Activated CD4-positive, CD25-positive, alpha-beta regulatory T cell (primary cell): ENCODE measurements at places on chromosomes 6 and 20.

DNA sequence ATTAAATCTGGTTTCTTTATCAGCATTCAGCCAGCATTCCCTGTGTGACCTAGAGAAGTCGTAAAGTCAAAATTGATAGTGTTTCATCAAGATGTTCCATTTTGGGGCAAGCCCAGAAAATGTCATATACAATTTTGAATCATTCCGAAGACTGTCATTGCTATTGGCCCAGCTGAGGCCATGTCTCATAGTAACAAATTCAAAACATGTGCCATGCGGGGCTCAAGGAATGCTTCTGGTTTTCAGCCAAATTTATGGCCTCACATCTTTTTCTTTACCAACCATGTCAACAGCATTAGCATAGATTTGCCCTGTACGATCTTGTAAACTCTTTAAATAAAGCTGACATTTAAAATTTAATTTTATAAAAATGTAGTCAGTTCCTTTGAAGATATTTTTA lies 314.7 kb downstream of the PAX1 start:
- DNase-seq: no peak

DNA sequence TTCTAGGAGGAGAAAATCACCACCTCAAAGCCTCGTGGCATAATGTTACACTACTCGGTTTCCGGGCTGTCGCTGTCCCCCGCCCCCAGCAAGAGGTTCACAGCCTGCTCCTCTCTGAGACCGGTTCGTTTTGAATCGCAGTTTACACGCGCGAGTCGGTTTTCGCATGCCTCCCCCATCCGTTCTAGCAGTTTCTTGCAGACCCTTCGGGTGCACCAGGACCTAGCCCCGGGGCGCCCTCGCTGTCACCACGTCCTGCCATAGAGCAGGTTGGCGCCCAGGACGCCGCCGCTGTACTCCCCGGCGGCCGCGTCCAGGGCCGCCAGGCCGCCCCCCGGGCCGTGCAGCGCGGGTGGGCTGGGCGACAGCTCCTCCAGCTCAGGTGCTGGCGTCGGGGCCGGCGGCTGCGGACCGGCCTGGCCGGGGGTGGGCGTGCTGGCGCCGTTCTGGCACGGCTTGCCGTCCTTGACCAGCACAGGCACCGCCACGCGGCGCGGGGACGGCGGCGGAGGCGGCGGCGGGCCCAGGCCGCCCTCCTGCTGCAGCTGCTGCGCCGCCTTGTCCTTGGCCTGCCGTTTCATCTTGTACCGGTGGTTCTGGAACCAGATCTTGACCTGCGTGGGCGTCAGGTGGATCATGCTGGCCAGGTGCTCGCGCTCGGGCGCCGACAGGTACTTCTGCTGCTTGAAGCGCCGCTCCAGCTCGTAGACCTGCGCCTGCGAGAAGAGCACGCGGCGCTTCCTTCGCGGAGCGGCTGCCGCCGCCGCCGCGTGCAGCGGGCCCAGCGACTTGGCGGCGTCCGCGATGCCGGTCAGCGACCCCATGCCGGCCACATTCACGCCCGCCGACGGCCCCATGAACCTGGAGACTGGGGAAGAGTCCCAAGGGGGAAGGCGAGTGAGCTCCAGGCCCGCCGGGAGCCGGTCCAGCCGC lies 1.4 kb downstream of the NKX2-4 start:
- DNase-seq: no peak

GRCh38 chr6:143656026-143656425 lies 21.7 kb upstream of the PHACTR2 start:
- DNase-seq: no peak

DNA sequence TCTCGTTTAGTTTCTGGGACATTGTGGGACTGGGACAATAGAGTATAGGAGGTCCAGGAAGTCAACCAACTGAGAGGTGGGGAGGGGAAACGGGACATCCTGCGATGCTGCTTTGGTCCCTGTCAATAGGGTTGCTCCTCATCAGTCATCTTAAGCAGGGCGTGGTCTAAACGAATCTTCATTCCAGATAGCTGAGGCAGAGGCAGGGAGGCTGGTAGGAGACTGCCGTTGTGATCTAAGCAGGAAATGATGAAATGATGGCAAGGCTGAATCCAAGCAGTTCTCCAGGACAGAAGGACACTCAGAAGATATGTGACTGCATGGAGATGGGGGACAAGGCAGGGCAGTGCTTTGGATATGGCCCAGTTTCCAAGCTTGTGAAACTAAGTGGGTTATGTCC lies 953.4 kb downstream of the KIF16B start:
- DNase-seq: no peak

DNA sequence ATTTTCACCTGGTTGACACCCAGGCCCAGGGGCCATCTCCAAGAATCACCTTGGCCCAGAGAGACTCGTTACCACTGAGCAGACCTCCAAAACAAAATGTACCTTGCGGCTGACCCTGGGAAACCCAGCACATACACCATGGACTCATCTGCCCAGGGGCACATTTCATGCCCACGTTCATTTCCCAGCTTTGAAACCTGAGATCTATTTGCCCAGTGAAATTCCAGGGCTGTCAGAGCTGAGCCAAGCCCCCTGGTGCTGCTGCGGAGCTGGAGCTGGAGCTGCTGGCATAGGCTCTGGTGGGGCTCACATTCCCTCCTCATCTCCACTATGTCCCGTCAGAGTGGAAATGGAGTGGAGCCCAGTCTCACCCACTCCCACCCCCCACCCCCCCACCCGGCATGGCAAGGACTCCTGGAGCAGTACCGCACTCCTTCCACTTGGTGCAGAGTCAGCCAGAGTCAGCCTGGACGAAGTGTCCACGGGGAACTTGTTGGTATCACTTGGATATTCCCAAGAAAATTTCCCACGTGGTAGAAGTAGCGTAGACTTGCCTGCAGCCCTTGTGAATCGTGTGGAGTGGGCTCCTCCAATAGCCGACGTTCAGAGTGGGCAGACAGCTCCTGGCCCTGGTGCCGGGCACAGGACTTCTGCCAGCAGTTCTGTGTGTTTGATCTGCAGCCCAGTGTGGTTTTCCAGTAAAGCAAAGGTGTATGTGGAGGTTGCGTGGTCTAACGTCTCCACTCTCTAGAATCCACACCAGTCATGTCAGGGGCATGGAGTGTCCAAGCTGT lies 18.1 kb upstream of the OSER1 start:
- DNase-seq: no peak

- no peak for DNase-seq
These were observed 98.4 kb upstream of the DUSP22 start for GRCh38 chr6:193773-194310.

DNA sequence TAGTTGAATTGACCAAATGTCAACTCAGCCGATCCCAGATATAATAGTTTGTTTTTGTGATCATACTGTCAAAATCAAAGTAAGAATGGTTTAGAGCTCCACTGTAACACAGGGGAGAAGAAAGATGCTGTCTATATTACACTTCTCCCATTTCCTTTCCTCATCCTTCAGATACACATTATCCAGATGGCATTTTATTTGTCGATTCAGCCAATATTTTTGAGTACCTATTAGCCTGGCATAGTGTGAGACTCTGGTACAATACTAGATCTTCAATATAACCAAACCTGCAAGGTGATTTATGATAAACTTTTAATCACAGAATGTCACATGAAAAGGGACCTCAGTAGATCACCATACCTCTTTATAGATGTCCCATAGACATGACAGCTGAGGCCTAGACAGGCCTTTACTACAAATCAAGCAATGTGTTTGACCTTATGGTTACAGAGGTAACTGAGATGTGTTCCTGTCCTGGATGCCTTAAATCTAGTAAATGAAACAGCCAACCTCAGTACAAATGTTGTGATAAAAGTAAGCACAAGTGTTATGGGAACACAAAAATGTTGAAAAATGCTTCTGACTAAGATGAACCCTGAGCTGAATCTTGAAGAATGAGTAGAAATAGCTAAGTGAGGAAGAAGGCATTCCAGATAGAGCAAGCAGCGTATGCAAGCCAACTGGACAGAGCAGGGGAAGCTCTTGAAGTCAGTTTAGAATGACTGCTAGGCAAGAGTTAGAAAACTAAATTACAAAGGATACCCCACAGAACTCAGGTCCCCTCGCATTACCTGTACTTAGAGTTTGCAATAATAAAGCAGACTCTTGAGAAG lies 1.9 kb downstream of the FBXO9 start:
- no peak for DNase-seq

DNA sequence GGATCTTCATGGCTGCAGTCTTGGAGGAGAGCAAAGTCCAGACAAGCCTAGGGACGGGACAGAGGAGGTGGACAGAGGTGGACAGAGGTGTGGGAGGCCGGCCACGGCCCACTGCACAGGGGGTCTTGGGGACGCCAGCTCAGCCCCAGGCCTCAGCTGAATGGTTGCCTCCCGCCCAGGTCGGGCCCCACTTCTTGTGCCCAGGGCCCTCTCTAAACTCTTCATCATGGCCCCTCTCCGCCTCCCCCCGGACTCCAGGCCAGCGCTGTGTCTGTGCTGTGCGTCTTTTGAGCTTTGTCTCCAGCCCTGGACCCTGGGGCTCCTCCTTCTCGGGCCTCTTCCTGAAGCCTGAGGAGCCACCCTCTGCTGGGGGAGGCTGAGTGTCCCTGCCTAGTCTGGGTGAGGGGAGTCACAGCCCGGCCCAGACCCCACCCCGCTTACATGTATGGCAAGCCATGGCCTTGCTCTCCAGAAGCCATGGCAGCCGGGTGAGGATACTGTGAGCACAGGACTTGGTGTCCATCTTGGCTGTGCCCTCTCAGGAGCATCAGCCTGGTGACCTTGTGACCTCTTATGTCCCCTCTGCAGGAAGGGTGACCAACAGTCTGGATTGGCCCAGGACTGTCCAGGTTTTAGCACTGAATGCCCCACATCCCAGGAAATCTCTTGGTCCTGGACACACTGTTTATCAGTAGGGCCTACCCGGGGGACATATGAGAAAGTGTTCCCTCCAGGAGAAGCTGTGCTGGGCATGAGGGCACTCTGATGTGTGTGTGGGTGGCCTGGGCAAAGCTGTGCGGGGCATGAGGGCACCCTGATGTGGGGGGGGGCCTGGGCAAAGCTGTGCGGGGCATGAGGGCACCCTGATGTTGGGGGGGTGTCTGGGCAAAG lies 9.4 kb upstream of the NPBWR2 start:
- no peak for DNase-seq

- DNase-seq: no peak
These were observed 211.8 kb upstream of the CITED2 start for GRCh38 chr6:139586273-139586672.

- no peak for DNase-seq
These were observed 373.0 kb downstream of the HDGFL1 start for GRCh38 chr6:22942403-22942802.

- no peak for DNase-seq
These were observed 533.1 kb upstream of the CDH4 start for GRCh38 chr20:60718743-60719480.

- no peak for DNase-seq
These were observed 73.4 kb upstream of the HMGCLL1 start for GRCh38 chr6:55652429-55652828.

- DNase-seq: no peak
These were observed 5.4 kb downstream of the CCN5 start for GRCh38 chr20:44720621-44720996.

DNA sequence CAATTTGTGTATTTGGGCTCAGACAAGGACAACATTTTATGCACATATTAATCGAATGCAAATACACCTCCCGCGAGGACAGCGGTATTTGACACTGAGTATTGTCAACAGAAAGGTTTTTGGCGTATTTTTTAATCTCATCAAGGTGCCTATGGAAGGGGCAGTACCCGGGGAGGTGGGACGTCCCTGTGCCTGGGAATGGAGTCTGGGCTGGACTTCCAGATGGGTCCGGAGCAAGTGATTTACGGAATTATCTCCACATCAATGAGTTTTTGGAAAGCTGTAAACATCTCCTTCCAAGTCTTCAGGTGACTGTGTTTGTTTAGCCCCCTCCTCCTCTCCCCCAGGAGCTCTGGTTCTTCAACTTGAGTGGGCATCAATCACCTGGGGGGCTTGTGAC lies 39.8 kb downstream of the PRR18 start:
- no peak for DNase-seq

GRCh38 chr6:75446241-75446880 lies 47.2 kb downstream of the FILIP1 start:
- no peak for DNase-seq

- no peak for DNase-seq
These were observed 339.2 kb downstream of the FOXA2 start for GRCh38 chr20:22245139-22245538.
